ENCODE measurements at places on chromosomes 13 and 19.
A peak's percentile ranks its signal among the peaks of the same experiment; 100 is the strongest.

GRCh38 chr13:53631511-53631910 is 602.9 kb downstream of the OLFM4 start:
- no peak for DNase-seq

- DNase-seq = no peak
Observed at GRCh38 chr19:40960780-40961179, 30.3 kb upstream of the CYP2B6 start.

DNA sequence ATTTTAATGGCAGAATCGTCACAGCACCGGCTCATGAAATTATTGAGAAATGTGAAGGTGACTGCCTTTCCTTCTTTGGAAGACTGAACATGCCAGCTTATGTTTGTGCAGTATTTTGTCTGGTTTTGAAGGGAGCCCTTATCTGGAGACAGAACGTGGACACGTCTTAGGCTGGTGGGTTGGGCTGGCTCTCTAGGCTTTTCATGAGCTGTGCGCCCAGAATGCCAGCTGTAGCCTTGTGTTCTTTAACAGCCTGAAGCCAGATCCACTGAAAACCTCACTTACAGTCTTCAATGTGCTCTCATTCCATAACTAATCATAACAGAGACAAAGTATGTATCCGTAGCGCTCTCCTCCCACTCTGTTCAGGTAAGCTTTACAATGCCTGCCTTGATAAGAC is 184.4 kb upstream of the HTR2A start:
- no peak for DNase-seq

- DNase-seq = no peak
Observed at GRCh38 chr13:80215368-80215767, 125.6 kb downstream of the SPRY2 start.

DNA sequence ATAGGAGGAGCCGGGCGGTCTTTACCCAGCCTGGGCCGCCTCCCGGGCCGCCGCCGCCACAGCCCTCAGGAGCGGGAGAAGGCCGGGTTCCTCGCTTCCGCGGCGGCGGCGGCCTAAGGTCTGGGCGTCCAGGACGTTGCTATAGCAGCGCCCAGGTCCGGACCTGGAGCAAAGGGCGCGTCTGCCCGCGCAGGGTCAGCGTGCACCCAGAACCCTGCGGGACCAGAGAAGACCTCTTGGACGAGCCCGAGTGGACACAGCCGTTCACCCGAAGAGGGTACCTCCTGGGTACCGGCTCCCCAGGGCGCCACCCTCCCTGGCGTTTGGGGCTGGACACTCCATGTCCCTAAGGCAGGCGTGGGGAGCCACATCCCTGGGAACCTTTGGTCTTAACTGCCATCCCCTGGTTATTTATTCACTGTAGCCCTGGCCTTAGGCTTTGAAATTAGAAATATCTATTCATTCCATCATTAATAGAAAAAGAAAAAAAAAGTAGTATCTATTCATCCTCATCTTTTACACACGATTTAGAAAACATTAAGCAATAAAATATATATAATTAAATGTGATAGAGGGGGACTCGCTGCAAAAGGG is 2.4 kb downstream of the DZIP1 start:
- no peak for DNase-seq

- no peak for DNase-seq
Observed at GRCh38 chr19:58336820-58337219, 10.0 kb downstream of the ZSCAN22 start.

- DNase-seq = no peak
Observed at GRCh38 chr13:40438022-40438680, 228.3 kb downstream of the FOXO1 start.

- no peak for DNase-seq
Observed at GRCh38 chr19:19552798-19553197, 14.7 kb downstream of the CILP2 start.

DNA sequence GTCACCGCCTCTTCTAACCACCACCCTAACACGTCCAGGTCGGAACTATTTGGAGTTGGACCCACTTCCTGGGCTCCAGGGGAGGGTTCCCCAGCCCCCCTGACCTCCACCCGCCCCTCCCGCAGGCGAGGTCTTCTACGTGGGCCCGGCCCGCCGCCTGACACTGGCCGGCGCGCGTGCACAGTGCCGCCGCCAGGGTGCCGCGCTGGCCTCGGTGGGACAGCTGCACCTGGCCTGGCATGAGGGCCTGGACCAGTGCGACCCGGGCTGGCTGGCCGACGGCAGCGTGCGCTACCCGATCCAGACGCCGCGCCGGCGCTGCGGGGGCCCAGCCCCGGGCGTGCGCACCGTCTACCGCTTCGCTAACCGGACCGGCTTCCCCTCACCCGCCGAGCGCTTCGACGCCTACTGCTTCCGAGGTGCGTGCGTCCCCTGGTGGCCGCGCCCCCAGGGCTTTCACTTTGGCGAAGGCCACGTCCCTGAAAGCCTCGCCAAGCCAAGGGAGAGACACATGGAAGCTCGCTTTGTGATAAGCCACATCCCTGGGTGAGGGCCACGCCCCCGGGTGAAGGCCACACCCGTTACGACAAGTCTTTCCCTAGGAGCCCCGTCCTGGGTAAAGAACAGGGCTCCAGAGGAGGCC is 13.2 kb downstream of the NCAN start:
- no peak for DNase-seq

- DNase-seq = no peak
Observed at GRCh38 chr13:46687810-46688209, 109.2 kb downstream of the ESD start.

DNA sequence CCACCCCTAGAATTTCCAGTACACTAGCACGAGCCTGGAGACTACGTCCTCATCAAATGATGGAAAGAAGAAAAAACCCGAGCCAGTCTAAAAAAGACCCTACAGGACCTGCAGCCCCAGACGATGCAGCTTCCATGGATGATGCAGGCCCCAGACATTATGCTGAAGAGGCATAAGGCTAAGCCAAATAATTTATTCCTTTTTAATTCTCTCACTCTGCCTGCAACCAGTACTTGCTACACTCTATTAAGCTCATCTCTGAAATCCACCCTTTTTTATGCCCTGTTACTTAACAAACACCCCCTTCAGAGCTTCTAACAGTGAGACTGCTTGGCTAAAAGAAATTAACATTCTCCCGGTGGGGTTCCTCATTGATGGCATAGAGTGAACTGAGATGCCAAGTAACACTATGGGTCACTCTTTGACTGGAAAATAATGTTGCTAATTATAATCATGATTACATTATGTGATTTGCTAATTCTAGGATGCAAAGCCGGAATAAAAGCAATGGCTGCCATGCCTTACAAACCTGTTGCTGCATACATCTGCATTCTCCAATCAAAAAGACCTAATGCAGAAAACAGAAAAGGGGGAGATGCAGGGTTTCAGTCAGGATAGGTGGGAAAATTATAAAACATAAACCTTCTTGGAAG is 1462.4 kb downstream of the UQCRFS1 start:
- DNase-seq = no peak

DNA sequence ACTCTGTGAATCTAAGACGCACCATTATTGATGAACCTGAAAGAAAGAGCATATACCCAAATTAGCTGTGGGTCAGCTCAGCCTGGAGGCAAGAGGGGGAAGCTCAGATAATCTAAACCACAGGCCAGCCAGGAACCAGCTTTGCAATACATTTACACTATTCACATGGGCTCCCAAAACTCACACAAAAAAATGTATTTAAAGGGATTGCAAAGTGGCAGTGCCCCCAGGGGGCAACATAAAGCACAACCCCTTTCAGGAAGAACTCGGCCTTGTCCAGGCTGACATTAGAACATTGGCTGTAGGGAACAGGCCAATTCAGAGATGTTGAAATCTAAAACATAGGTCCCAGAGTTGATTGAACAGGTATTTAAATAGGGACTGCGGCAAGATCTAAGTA is 3.2 kb upstream of the PROZ start:
- no peak for DNase-seq

DNA sequence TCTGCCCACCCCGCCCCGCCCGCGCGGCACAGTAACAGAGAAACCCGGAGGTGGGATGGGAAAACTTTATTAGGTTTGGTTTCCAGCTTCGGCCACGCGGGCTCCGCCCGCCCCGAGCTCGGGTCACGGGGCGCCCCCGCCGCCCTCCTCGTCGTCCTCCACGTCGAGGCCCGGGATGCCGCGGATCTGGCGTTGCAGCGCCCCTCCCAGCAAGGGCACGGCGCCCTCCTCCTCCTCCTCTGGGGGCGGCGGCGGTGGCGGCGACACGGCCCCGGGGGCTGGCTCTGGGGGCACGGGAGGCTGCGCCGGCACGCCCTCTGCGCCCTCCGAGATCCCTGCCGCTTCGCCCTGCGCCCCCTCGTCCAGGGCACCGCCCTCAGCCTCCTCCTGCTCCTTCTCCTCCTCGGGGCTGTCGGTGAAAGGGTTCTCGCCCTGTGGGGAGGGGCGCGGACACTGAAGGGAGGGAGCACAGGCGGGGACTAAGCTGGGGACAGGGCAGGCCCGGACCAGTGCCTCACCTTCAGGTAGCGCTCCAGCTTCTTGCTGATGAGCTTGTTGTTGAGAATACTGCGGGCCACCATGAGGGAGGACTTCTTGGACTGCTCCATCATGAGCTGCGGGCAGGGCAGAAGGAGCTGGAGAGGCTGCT is 536 bp upstream of the AKAP8 start:
- no peak for DNase-seq

DNA sequence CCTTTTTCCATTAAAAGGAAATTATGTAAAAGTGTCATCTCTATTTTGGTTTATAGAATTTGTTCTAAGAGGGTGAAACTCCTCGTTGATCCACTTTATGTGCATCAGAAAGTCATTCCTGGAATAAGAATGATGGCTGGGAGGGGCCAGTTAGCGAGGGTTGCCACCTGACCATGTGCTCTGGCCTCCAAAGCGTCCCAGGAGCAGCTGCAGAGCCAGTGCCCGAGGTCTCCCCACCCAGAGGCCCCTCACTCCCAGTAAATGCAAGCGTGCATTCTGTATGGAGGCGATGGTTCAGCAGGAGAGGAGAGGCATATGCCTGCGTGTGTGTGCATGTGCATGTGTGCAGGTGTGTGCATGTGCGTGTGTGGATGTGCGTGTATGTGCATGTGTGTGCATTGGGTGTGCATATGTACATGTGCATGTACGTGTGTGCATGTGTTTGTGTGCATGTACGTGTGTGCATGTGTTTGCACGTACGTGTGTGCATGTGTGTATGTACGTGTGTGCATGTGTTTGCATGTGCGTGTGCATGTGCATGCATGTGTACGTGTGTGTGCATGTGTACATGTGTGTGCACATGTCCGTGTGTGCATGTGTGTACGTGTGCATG is 345.8 kb downstream of the TEX29 start:
- DNase-seq = no peak

DNA sequence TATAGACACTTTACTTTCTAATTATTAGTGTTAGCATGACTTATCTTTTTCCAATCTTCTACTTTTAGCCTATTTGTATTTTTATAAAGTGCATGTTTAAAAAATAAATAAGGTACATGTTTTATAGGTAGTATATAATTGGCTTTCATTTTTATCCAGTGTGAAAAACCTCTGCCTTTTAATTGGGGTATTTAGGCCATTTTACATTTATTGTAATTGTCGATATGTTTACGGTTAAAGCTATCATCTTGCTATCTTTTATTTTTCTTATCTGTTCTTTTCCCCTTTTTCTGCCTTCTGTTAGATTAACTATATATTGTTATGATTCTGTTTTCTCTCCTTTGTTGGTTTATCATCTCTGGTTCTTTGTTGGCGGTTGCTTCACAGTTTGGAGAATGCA is 9.1 kb downstream of the PROZ start:
- no peak for DNase-seq

GRCh38 chr13:40963927-40964326 is 55.2 kb downstream of the ELF1 start:
- DNase-seq = no peak

DNA sequence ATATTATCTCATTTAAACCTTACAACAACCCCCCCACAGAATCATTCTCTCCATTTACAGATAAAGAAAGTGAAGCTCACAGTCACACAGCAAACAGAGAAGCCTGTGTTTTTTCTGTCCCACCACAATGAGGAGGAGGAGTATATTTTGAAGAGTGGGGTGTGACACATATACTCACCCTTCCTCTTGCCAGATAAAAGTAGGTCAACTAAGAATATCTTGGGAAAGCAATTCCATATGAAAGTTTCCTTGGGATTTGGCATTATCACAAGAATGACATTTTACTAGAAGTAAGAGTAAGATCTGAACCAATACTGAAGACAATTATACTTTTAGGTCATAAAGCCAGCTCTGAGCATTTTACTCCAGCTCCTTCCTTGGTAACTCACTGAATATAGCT is 287.5 kb upstream of the HTR2A start:
- DNase-seq = no peak

DNA sequence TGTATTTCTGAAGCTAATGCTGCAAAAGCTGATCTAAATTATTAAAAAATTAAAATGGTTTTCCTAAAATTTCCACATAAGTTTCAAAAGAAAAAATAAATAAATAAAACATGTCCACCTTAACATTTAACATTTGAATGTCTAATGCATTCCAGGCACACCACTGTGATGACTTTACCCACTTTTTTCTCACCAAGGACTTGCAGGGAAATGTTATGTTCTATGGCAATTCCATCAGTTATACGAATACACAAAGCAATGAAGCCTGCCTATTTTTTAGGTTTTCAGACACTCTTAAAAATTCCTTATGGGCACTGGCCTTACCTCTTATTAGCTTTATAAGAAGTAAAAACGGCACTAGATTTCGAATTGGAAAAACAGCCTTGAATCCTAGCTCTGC is 10.2 kb downstream of the TSC22D1 start:
- DNase-seq = no peak

- DNase-seq = peak; percentile 65
Observed at GRCh38 chr19:45643024-45643926, 4.1 kb upstream of the EML2 start.

GRCh38 chr19:47267350-47267759 is 7.3 kb upstream of the INAFM1 start:
- no peak for DNase-seq
